Stimulated activated CD8-positive, alpha-beta memory T cell treated with anti-CD3 and anti-CD28 coated beads, Interleukin-7, amount 100 ng/mL, for 1 hour (primary cell): ENCODE measurements at places on chromosomes 7 and 10.

DNA sequence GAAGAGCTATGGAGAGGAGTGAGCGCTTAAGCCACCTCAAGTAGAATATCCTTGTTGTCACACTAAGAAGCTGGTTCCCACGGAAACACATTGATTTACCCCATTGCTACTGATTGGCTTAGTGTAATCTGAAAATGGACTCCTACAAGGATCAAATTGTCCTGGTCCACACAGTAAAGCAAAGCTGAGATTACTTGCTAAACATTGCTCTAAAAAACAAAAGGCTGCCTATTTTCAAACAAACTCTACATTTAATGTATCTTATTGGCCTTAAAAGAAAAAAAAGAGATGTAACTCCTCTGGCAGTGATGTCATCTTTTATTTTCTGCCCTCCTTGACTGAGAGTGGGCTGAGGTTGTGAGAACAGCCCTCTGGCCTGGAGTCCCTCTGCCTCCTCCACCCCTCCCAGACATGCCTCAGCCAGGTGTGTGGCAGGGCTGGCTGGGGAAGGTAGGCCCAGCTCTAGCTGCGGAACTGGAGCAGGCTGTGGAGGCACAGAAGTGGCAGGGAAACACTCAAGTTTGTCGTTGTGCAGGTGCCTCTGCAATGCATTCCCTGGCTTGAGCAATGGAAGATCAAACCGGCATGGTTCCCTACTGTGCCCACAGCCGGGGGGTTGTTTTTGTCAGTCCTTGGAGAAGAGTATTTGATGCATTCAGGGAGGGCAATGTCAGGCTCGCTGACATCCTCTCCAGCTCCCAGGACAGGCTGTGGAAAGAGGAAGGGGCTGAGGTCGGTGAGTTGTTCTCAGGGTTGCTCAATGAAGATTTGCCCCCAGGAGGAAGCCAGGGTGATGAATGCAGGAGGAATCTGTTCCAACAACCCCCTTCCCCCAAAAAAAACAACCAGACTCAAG is 9.1 kb downstream of the KLF6 start:
- no peak for DNase-seq

DNA sequence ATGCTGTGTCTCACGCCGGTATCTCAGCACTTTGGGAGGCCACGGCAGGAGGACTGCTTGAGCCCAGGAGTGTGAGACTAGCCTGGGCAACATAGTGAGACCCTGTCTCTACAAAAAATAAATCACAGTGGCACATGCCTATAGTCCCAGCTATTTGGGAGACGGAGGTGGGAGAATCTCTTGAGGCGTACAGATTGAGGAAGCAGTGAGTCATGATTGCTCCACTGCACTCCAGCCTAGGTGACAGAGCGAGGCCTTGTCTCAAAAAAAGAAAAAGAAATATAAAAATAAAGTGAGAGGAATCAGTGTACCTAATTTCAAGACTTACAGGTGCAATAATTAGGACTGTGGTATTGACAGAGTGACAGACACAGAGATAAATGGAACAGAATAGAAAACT is 23.9 kb downstream of the SLC25A40 start:
- DNase-seq, result no peak

- DNase-seq, result no peak
Measured at GRCh38 chr10:57314046-57314445, 953.0 kb upstream of the ZWINT start.

DNA sequence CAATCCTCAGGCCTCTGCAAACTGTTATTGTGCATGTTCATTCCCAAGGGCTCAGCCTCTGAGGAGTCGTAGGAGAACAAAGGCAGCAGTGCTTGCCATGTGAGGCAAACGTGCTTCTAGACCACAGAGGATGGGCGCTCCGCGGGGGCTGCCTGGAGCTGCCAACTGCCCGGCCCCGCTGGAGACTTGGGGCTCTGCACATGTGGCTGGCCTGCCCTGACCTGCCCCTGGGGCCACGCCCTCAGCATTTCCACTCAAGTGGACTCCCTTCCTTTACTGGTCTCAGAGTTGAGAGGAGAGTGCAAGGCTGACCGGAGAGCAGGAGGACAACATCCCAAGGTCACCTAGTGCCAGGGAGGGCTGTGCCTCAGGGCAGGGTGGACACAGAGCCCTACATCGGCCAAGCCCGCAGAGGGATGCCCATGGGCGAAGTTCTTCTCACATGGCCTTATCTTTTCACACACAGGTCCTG is 222.3 kb upstream of the ZNF32 start:
- DNase-seq, result no peak

GRCh38 chr7:110544194-110544593 is 546.7 kb upstream of the LRRN3 start:
- no peak for DNase-seq

GRCh38 chr10:44071479-44071878 is 313.4 kb downstream of the CXCL12 start:
- no peak for DNase-seq

- no peak for DNase-seq
Measured at GRCh38 chr7:142908921-142909890, 23.7 kb upstream of the TRPV6 start.

- no peak for DNase-seq
Measured at GRCh38 chr10:73922007-73922863, 11.3 kb downstream of the PLAU start.

- no peak for DNase-seq
Measured at GRCh38 chr10:3294919-3295581, 122.5 kb upstream of the PITRM1 start.

DNA sequence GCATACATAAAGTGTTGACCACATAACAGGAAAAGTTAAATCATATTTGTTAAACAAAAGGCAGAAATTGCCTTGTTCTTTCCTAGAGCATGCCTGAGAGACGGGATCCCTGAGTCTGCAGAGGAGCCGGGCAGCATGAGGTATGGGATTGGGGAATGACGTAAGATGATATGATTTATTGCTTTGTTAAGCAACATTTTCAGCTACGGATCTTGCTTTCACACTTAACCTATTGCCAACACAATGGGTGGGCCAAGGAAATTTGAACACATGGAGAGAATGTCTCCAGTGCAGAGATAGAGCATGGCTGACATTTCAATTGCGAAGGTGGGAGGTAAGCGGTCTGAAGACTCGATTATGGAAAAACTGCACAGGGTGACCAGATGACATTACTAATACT is 76.7 kb downstream of the EMX2 start:
- no peak for DNase-seq

DNA sequence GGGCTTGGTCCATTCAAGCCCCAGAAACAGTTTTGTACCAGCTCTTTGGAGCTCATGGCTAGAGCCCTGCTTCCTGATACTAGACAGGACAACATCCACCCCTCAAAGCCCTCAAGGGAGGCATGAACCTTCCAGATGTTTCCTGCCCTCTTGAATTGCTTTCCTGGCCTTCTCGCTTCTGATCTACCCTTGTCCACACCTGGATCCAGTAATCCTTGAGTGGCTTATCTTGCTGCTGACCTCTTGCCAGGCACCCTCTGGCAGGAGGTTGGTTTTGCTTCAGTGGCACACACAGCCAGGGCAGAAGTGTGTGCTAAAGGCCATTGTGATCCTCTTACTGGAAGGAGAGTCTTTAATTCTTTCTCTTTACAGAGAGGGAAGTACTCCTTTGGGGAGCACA is 495.8 kb downstream of the PLXNA4 start:
- no peak for DNase-seq

- DNase-seq, result no peak
Measured at GRCh38 chr7:45013465-45013967, 13.5 kb downstream of the CCM2 start.

DNA sequence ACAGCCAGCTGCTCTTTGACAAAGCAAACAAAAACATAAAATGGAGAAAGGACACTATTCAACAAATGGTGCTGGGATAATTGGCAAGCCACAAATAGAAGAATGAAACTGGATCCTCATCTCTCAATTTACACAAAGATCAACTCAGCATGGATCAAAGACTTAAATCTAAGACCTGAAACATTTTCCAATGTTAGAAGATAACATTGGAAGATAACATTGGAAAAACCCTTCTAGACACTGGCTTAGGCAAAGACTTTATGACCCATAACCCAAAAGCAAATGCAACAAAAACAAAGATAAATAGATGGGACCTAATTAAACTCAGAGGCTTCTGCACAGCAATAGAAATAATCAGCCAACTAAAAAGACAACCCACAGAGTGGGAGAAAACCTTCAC is 425.7 kb upstream of the SEMA3D start:
- no peak for DNase-seq

- no peak for DNase-seq
Measured at GRCh38 chr10:82742478-82742877, 867.5 kb downstream of the NRG3 start.

DNA sequence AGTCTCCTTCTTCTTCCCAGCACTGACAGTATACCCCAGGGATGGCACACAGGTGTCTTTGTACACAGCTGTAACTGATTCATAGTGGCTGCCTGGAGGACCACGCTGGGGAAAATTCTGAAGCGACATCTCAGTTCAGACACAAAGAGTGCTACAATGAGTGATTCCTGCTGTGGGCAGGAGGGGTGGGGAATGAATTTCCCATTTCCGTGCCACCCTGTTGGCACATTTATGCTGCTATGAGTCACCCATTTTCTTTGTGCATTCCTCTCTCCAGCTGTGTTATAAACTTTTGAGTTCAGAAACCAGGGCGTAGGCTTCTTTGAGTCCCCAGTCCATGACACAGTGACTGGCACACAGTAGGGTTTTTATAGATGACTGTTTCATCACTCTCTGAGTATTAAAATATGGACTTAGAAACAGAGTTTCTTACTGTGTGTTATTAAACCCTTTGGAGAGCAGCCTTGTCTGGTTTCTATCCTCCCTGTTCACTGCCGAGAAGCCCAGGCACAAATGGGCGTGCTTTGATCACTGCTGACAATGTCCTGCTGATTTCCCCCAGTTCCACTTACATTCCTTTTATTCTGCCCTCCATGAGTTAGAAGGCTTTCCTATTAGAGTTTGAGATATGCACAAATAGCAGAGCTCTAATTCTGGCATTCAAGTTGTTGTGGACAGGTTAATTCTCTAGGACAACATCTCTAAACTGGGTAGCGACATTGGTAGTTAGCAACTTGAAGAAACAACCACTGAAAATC is 24.0 kb upstream of the NPS start:
- DNase-seq, result no peak

- DNase-seq, result no peak
Measured at GRCh38 chr7:138015096-138015495, 13.2 kb upstream of the CREB3L2 start.

DNA sequence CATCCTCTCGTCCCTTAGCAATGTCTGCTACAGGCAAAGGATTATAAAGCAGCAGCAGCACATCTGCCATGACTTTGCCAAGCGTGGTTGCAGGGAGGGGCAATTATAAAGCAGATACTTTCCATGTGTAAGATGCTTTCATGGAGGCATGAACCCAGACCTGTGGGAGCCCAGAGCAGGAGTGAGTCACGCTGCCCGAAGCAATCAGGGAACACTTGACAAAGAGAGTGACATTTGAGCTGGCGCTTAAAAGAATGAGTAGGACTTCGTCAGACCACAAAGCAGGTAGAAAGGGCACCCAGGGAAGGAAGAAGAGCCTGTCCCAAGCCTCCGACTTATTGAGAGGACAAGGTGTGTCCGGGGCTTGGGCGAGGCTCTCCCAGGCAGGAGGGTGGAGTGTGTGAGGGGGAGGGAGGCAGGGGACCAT is 147.2 kb downstream of the MYOF start:
- no peak for DNase-seq

DNA sequence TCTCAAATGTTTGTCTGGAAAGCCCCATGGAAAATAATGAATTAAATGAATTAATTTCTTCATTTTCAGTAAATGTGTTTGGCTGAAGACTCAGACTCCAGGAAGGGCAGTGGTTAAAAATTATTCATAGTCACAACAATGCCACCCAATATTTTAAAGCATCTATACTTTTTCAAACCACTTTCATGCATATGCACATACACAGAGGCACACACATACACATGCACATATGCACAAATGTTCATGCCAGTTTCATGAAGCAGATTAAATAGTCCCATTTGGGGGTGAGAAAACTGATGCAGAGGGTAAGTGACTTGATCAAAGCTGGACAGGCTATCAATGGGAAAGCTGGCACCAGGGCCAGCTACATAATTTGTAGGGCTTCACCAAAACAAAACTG is 1.4 kb upstream of the PLA2G12B start:
- no peak for DNase-seq

DNA sequence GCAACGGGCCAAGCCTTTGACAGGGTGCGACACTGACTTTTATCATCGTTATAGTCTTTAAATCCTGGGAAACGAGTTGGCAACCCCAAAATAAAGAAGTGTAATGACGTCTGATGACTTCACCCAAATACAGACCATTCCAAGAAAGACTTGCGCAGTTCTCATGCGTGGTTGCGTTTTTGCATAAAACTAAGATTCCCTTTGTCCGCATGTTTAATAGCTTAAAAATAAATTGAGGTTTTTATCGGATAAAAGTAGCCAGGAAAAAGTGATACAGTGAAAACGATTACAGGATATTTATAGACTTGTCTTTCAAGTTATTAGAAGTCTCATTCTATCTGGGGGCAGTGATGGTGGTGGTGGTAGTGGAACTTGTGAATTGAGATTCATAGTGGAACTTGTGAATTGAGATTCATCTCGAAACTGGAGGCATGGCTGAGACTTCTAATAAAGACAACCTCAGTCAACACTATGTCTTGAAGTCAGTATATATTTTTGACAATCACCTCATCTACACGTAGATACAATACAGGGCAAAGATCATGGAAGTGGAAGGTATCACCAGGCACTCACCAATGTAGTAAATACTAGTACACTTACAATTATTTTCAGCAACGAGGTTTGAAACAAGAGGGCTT is 1.2 kb upstream of the NAMPT start:
- no peak for DNase-seq

- DNase-seq, result no peak
Measured at GRCh38 chr10:132183046-132183445, 3.7 kb upstream of the DPYSL4 start.

GRCh38 chr10:96285331-96285752 is 14.0 kb upstream of the BLNK start:
- DNase-seq, result no peak

- DNase-seq, result no peak
Measured at GRCh38 chr7:70942791-70943190, 189.2 kb upstream of the GALNT17 start.
